ENCODE measurements at places on chromosomes 4 and X.
A peak's percentile ranks its signal among the peaks of the same experiment; 100 is the strongest.

- DNase-seq: no peak
Measured at GRCh38 chrX:154303476-154303875, 7.9 kb downstream of the TKTL1 start.

GRCh38 chrX:69618803-69619202 lies 2.9 kb downstream of the EDA start:
- DNase-seq: peak; percentile 9

- DNase-seq: no peak
Measured at GRCh38 chrX:69320116-69320515, 154.9 kb upstream of the PJA1 start.

- DNase-seq: peak; percentile 61
Measured at GRCh38 chrX:71098302-71098701, 2.7 kb downstream of the FOXO4 start.

GRCh38 chr4:100014616-100015015 lies 64.5 kb upstream of the H2AZ1 start:
- no peak for DNase-seq

DNA sequence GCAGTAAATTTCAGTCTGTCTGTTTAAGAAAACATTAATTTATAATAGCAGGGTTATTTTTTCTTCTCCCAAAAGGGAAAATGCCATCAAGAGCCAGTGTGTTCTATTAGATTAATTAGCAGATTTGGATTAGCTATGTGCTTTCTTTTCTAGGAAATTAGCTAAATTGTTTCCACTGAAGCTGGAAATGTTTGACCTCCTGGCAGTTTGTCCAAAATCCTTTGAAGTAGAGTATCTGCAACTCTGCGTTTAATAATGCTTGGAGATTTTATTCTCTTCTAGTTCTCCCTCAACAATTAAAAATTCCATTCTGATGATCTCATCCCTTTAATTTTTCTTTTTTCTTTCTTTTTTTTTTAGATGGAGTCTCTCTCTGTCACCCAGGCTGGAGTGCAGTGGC lies 27.1 kb upstream of the HOPX start:
- no peak for DNase-seq

- DNase-seq: no peak
Measured at GRCh38 chr4:41939016-41939626, 3.9 kb downstream of the TMEM33 start.
